Uterine smooth muscle cell (primary cell): ENCODE measurements at places on chromosomes 12 and 14. TPM values are rescaled to one million over a fixed set of nuclear protein-coding genes. Genes with fewer than 3 reads are reported as not detected.

The SPX gene
- total RNA-seq: 0.25 and 0.77 TPM in 2 replicates

The SERPINA6 gene
- total RNA-seq: not detected in 2 replicates

The CEBPE gene
- total RNA-seq: not detected in 2 replicates

The GNB3 gene
- 2.9 and 3.7 TPM in 2 replicates for total RNA-seq

The RASSF3 gene
- total RNA-seq: 44.1 and 49.6 TPM in 2 replicates

The IFT81 gene
- total RNA-seq: 24.8 and 25.1 TPM in 2 replicates

The MSI1 gene
- total RNA-seq: 0.11 TPM in 1 of 2 replicates, not detected in the other

The C14orf132 gene
- total RNA-seq: 11.5 and 26.6 TPM in 2 replicates

The CD4 gene
- 0.25 TPM in 1 of 2 replicates, not detected in the other for total RNA-seq
